ENCODE measurements at places on chromosomes 7 and 10.
A peak's percentile ranks its signal among the peaks of the same experiment; 100 is the strongest.

DNA sequence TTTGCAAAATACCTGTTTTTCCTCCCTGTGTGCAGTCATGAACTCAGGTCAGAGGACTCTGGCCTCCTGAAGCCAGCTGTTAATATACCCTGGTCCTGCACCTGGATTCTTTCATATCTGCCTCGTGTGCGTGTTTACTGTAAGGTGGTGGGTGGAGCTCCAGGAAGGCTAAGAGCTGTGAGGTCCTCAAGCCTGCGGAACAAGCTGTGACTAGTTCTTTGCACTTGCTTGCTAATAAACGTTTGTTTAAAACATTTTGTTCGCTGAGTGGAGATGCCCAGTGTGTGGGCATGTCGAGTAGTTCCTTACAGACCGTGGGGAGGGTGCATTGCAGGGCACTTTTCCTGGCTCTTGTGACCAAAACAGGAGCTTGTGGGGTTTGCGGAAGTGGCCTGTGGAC lies 139.0 kb downstream of the DOCK1 start:
- no peak for DNase-seq

GRCh38 chr7:132856416-132856815 lies 225.5 kb downstream of the CHCHD3 start:
- DNase-seq, result no peak

GRCh38 chr10:101130984-101131961 lies at the start of gene TLX1:
Gene TLX1, plus strand, starts transcription at chr10:101131300. Its CDS starts 242 bp downstream, at chr10:101131542.
- DNase-seq, result peak; percentile 48

DNA sequence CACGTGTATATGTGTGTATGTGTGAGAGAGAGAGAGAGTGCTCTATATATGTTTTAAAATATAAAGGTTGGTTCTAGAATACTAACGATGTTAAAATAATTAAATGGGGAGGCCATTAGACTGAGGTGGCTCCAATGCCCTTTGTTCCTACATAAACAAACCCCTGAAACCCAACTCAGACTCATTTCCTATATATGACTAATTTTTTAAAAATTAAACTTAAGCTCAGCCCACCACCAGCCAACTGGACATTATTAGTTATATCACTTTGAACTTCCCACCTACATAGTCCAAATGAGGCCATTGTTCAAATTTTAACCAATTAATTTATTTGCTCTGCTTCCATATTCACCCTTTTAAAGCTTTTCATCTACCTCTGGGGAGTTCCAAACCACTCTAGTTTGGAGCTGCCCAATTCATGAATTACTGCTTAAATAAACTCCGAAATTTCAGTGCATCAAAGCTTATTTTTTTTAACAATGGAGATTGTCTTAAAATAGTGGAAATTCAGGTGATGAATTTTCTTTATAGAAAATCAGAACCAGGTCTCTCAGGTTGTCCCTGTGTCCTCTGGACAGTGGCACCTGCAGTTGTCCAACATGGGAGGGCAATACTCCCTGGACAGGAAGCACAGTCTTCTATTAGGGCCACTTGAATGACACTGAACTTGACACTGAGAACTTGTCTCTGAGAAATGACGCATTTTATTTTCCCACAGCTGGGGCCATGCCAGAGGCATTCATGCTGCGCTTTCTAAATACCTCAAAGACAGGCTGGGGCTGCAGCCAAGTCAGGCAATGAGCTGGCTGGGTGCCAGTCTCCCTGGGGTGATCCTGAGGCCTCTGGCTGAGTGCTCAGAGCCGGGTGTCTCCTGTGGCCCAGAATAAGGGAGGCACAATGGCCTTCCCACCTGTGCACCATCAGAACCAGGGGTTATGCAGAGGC lies 109.5 kb upstream of the TMEM72 start:
- no peak for DNase-seq

DNA sequence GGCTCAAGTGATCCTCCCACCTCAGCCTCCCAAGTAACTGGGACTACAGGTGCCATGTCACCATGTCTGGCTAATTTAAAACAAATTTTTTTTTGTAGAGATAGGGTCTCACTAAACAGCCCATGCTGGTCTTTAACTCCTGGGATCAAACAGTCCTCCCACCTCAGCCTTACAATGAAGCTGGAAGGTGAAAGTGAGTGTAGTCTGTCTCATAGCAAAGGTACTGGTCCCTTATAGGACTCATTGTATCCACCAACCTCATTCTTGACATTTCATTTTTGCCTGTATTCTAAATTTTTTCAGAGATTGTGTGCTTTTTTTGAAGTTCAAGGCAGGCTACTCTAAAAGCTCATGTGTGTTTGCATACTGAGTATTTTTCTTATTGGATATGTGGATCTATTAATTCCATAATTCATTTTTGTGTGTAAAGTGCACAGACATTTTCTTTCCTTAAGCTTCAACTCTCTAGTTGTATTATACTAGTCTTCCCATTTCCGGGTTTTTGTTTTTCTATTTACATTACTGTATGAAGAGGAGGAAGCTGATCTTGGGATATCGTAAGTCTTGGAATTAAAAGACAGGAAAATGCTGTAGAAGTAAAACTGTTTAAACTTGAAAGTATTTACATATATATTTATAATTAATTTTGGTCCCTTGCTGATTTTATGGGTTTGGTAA lies 13.3 kb downstream of the KMT2E start:
- no peak for DNase-seq

- no peak for DNase-seq
Observed at GRCh38 chr10:99424656-99425055, 5.8 kb downstream of the GOT1 start.

Measured in hematopoietic multipotent progenitor cell treated with erythropoietin and hydrocortisone succinate and interleukin-3 and kit ligand, for 4 days (in vitro differentiated cells).